ENCODE measurements at places on chromosomes 4 and X.
A peak's percentile ranks its signal among the peaks of the same experiment; 100 is the strongest.

GRCh38 chrX:118497180-118497818 lies 1.7 kb downstream of the DOCK11 start:
- peak; percentile 5 for DNase-seq

DNA sequence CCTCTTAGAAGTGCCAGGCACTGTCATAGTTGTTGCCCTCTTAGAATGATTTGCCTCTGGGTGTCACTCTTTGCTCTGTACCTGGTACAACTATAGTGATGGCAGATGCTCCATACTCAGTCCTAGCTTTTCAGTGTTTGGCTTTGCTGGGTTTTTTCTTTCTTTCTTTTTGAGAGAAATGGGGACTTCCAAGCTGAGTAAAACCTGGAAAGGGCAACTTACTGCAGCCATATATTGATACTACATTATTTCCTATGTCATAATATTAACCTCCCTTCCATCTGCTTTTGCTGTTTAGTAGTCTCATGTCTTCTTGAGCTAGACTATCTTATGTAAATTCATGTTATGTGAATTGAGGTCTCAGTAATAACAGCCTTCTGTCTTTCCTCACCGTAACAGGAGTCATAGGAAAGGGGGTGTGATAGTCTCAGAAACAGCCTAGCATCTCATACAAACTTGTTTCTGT lies 49.0 kb downstream of the NIPAL1 start:
- DNase-seq, result no peak

DNA sequence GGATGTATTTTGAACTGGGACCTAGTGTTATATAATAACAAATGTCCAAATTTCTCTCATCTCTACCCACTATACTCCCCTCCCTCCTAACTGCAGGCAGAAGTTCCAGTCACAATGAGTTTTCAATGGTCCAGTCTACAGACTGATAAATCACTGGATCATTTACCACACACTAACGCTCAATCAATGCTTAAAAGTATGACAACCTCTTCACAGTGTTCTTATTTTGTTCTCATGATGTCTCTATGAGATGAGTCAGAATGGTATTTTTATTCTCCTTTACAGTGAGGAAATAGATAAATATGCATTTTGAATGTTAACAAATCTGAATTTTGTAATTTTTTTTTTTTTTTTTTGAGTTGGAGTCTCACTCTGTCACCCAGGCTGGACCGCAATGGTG lies 83.7 kb upstream of the ETNPPL start:
- DNase-seq, result no peak

DNA sequence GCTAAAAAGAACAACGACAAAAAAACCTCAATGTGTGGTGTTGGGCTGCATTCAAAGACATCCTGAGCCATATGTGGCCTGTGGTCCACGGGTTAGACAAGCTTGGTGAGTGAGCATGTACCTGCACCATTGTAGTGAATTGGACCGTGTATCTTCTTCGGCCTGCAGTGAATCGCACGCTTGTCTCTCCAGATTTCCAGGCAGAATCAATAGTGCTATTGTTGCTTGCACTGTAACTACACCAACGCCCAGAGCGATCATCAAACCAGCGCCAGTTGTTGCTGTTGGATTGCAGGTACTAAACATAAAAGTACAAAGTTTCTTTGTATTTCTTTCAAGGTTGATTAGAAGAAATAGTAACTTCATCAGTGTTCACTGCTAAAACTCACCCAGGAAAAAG lies 101.6 kb downstream of the HUWE1 start:
- DNase-seq, result no peak

DNA sequence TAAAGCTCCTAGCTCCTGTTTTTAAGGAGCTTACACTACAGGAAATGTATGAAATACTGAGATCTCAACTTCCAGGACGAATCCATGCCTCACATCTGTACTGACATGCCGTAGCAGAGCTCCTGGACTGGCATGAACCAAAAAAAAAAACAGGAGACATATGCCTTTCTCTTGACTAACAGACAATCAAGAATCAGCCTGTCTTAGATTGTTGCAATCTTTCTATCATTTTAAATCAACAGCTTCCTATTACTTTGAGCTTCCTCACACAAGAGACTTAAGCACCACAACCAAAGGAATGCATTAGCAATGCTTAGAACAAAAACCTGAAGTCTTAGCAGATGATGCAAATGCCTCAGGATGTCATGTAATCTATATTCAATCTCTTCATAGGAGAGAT lies 34.7 kb upstream of the AREG start:
- DNase-seq, result no peak

DNA sequence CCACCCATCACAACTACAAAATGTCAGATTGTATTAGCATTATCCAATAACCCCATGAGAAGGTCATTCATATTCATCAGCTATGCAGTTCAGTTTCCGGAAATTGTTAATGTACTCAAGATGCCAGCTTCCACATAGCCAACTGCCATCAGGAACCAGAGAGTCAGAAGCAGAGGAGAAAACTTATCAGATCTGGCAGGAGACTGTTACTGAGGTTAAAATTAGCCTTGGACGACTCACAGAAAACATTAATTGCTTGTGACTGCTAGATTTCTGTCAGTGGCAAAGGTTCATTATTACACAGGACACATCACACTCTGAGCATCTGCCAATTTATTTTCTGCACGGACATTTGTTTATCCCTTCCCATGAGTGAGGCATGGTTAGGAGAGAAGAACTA lies 352.8 kb downstream of the DHRSX start:
- no peak for DNase-seq

GRCh38 chrX:54494989-54495813 lies 833 bp downstream of the FGD1 start:
- DNase-seq, result no peak

- DNase-seq, result no peak
These were observed 59.7 kb downstream of the SMAD1 start for GRCh38 chr4:145541346-145541745.

DNA sequence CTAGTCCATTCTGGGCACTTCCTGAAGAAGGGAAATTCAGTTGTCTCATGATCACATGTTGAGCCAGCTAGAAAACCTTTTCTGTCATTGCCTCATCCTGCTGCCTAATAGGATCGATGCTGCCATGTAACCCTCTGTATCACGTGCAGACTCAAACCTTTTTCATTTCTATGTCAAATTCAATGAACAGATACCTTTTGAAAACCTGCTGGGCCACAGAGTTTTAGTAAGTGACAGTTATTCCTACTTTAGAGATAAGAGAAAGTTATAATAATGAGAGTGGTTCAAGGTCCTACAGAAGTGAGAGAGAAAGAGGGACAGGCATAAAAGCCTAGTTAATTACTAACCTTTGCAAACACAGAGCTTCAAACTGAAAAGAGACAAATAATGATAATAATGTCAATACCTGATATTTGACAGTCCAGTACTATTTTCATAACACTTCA lies 46.0 kb downstream of the MAOA start:
- DNase-seq, result no peak

GRCh38 chr4:106981431-106981830 lies 54.7 kb downstream of the DKK2 start:
- DNase-seq, result no peak

- peak; percentile 39 for DNase-seq
These were observed 2.3 kb upstream of the NR3C2 start for GRCh38 chr4:148444296-148445070.

GRCh38 chrX:132444936-132445335 lies 43.9 kb downstream of the MBNL3 start:
- DNase-seq, result no peak

All from stimulated activated CD4-positive, alpha-beta T cell treated with anti-CD3 and anti-CD28 coated beads, Interleukin-4, amount 100 ng/mL, for 24 hours (primary cell).